ENCODE measurements at places on chromosomes 12 and 14.

DNA sequence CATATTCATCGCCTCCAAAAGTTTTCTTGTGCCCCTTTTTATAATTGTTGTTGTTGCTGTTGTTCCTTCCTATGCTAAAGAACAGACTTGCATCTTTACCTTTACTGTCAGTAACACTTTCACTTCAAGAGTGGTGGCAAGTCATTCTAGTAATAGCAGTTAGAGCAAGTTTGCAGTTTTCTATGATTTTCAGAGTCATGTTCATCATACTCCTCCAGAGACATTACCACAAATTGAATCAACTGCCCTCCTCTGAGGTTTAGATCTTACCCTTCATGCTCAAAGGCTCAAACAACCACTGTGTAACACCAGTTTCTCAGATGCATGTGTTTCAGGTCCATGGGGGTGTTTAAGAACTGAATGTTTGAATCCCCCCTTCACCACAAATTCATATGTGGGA, 763.4 kb downstream of the LRFN5 start:
- no peak for DNase-seq

DNA sequence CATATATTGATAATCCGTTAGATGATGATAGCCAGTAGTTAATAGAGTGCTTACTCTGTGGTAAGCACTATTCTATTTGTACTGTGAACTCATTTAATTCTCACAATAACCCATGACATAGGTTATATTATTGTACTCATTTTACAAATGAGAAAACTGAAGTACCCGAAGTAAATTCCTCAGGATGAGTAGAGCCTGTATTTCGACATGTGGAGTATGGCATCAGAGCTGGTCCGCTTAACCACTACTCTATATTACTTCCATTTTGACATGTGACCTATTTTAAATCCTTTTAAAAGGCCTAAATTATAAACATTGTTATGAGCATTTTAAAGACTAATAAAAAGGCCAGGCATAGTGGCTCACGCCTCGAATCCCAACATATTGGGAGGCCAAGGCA, 8.0 kb upstream of the RAP1B start:
- DNase-seq, result no peak

DNA sequence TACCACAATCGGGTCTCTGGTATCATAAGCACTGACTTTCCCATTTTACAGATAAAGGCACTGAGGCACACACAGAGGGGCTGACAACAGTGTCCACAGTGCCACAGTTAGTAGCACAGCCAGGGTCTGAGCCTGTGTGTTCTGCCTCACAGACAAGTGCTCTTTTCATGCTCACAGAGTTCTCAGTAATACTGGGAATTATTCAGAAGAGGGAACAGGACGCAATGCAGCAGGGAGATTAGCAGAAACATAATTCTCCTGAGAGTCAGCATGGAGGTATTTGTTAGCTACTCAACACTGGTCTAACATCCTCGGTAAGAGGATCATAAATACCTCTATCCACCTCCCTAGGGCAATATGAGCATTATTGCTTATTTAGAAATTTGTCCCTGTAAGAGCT, 219.3 kb upstream of the EEA1 start:
- DNase-seq, result no peak

- DNase-seq, result no peak
These were observed 132.6 kb downstream of the PPM1H start for GRCh38 chr12:62802321-62802720.

- no peak for DNase-seq
These were observed 5.0 kb downstream of the CREBL2 start for GRCh38 chr12:12616512-12617310.

- DNase-seq, result no peak
These were observed 2.1 kb downstream of the CSRP2 start for GRCh38 chr12:76876696-76877229.

GRCh38 chr12:130916241-130916911, 37.3 kb upstream of the ADGRD1 start:
- DNase-seq, result no peak

- DNase-seq, result no peak
These were observed 107.2 kb upstream of the ESRRB start for GRCh38 chr14:76268700-76269099.

- DNase-seq, result no peak
These were observed 47.7 kb downstream of the CYP46A1 start for GRCh38 chr14:99731547-99732435.

All from activated T-helper 1 cell treated with Interleukin-2 at 50 U/mL for 16 hours (primary cell).